Naive B cell (primary cell): ENCODE measurements at places on chromosomes 1 and 21.

DNA sequence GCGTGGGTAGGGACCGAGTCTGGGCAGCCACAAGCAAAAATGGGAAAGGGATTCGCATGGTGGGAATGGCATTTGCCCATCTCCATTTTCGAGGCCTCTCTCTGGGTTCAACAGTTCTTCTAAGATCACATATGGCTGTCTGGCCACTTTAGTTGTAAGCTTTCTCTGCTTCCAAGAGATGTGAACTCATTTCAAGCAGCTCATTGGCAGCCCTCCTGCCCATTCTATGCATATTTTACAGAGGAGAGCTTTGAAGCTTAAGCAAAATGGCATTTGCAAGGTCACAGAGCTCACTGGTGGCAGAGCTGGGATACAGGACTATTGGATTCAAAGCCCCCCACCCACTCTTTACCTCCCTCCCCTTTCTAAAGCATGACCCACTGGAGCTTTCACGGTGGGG lies 93.7 kb downstream of the HHIPL2 start:
- no peak for DNase-seq

- DNase-seq: no peak
Measured at GRCh38 chr1:61124078-61124477, 41.7 kb downstream of the NFIA start.

GRCh38 chr1:199067483-199067882 lies 428.6 kb downstream of the PTPRC start:
- no peak for DNase-seq

- no peak for DNase-seq
Measured at GRCh38 chr1:2800664-2801045, 838 bp downstream of the TTC34 start.

- DNase-seq: no peak
Measured at GRCh38 chr1:13759072-13759471, 59.1 kb downstream of the PRDM2 start.

DNA sequence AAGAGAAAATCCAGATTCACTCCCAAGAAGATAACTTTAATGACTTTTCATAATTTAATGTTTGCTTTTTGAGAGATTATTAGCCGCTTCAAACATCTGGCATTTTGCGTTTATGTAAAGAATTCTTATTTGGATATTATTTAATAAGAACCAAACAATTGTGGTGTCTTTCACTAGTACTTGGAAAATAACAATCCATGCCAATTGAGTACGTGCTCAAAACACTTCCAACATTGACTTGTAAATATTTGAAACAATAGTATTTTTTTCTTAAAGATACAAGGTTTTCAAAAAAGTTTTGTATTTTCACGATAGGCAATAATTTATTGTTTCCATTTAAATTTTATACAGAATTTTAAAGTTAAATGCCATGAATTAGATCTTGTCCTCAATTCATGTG lies 498.7 kb downstream of the AMY1C start:
- no peak for DNase-seq

DNA sequence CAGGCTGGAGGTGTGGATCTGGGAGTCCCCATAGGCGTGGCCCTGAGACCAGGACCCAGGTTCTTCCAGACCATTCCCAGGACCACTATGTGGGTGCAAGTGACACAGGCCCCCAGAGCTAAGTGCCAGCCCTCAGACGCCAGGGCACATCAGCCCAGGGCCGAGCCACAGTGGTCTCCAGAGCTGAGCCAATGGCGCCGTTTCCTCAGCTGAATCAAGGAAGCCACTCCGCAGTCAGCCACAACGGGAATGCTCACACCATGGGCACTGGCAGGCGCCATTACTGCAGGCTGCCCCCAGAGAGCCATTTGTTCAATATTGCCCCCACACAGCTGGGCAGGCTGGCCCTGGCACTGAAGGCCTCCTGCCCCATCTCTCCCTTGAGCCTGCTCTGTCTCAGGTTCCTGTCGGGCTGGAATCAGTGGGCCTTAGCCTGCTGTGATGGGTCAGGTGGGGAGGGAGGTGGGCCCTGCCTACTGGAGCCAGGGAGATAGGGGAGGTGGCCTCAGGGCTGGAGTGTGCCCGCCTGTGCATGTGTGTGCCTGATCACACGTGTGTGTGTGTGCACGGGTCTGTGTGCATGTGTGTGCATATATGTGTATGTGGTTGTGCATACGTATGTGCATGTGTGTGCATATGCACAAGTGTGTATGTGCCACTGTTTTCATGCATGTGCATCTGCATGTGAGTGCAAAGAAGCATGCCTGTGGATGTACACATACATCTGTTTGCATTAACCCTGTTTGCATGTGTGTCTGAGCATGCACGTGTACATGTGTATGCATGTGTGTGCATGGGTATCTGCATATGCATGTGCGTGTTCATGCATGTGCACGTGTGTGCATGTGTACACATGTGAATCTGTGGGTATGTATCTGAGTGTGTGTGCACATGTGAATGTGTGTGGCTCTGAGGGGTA lies 6.1 kb downstream of the GJC2 start:
- DNase-seq: no peak

DNA sequence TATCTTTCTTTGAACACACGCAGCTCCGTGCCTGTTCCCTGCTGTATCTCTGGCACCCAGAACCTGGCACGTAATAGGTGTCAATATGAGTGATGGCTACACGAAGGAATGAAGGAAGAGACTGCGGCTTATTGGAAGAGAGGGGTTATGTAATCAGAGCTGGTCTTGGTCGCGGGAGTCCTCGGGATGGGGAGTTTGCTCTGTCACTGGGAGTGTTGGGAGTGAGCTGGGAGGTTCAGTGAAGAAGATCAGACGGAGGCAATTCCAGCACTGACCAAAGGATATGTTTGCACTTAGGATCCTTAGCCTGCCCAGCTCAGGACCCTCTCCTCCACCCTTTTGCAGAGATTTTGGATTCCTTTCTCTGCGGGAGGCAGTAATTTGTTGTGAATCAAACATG lies 709.1 kb downstream of the PTPRU start:
- DNase-seq: no peak

DNA sequence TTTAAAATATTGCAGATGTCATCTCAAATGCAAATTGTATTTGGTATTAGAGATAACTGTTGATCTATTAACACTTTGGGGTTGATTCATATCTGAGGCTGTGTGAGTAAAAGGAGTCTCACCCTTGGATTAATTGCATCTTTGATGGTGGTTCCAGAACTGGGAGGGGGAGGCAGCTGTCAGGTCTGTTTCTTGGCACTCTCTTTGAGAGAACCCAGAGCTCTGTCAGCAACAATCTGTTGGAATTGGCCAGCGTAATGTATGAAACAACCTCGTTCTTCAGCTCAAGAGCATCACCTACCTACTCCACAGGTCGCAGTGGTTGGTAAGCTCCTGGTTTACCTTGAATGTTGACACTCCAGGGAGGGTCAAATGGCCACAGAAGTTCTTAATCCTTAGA lies 424.1 kb downstream of the CAMTA1 start:
- DNase-seq: no peak

- DNase-seq: no peak
Measured at GRCh38 chr1:113993072-113993471, 13.8 kb downstream of the OLFML3 start.

DNA sequence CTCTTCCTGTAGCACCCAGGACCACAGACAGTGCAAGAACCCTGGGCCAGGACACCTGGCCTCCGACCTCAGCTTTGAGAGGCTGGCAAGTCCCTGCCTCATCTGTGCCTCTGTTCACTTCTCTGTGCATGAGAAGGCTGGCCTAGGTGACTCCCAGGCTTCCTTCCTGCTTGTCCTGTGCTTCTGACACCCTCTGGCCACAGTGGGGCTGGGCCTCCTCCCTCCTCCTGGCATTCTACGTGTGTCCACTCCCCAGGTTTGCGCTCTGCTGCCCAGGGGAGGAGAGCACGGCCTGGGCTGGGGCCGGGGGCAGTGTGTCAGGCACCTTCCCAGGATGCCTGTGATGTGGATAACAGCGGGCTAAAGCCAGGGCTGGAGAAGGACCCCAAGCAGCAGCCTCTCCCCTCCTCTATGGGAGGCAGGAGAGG lies 30.3 kb upstream of the PKP1 start:
- no peak for DNase-seq

- DNase-seq: no peak
Measured at GRCh38 chr1:3423896-3424611, 30.4 kb upstream of the ARHGEF16 start.

DNA sequence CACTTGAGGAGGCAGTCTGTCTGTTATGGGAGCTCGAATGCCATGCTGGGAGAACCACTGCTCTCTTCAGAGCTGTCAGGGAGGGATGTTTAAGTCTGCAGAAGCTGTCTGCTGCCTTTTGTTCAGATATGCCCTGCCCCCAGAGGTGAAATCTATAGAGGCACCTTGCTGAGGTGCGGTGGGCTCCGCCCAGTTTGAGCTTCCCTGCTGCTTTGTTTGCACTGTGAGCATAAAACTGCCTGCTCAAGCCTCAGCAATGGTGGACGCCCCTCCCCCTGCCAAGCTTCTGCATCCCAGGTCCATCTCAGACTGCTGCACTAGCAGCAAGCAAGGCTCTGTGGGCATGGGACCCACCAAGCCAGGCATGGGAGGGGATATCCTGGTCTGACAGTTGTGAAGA lies 247.5 kb downstream of the LMX1A start:
- no peak for DNase-seq
